ENCODE measurements at places on chromosomes 5 and 9. TPM values are rescaled to one million over a fixed set of nuclear protein-coding genes. Genes with fewer than 3 reads are reported as not detected.

The PAEP gene
- not detected for total RNA-seq

The NME5 gene
- total RNA-seq, result not detected

The GLRA1 gene
- not detected for total RNA-seq

The SPATA31E1 gene
- not detected for total RNA-seq

The QRFP gene
- not detected for total RNA-seq
